ENCODE measurements at places on chromosomes 12 and 14.

GRCh38 chr14:88463318-88463717 lies 77.9 kb downstream of the SPATA7 start:
- no peaks in the 10 kb centered on the region for H3K4me1 ChIP-seq
- H3K27me3 ChIP-seq, result no peaks in the 10 kb centered on the region
- DNase-seq, result no peak
- H3K27ac ChIP-seq, result no peak overlapping the region
- no peak overlapping the region for H3K4me3 ChIP-seq

DNA sequence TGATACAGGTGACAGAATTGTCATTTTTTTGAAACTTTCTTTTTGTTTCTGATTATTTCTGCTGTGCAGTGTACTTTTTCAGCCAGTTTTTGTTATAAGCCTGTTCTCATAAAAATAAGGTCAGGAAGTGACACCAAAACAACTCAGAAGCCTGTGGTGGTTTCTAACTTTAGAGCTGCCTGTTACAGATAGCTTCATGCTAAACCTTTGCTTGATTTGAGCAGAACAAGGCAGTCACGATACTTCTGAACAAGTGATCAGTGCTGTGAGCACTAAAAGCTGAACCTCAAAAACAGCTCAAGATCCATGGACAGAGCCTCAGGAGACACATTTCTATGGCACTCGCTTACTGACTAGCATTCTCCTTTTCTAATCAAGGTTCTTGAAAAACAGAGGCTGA lies 82.0 kb downstream of the PRKCH start:
- no peaks in the 10 kb centered on the region for H3K27me3 ChIP-seq
- H3K4me1 ChIP-seq, result no peaks in the 10 kb centered on the region
- H3K27ac ChIP-seq, result no peak overlapping the region
- DNase-seq, result no peak
- H3K4me3 ChIP-seq, result no peak overlapping the region

- no peak for DNase-seq
- no peaks in the 10 kb centered on the region for H3K4me1 ChIP-seq
- H3K27me3 ChIP-seq, result no peaks in the 10 kb centered on the region
- no peaks in the 10 kb centered on the region for H3K36me3 ChIP-seq
- H3K4me3 ChIP-seq, result no peak overlapping the region
- no peak overlapping the region for H3K27ac ChIP-seq
Measured at GRCh38 chr12:6033546-6033945, 88.5 kb upstream of the ANO2 start.

- no peak for DNase-seq
- H3K36me3 ChIP-seq, result no peaks in the 10 kb centered on the region
- H3K4me1 ChIP-seq, result no peaks in the 10 kb centered on the region
- no peak overlapping the region for H3K27ac ChIP-seq
- H3K4me3 ChIP-seq, result no peak overlapping the region
Measured at GRCh38 chr12:39872425-39872824, 233.5 kb downstream of the SLC2A13 start.

- no peaks in the 10 kb centered on the region for H3K36me3 ChIP-seq
- DNase-seq, result no peak
- H3K27me3 ChIP-seq, result no peaks in the 10 kb centered on the region
- no peaks in the 10 kb centered on the region for H3K4me1 ChIP-seq
Measured at GRCh38 chr14:50932592-50933495, 11.4 kb downstream of the PYGL start.

GRCh38 chr14:105283899-105284298 lies 16.9 kb downstream of the BRF1 start:
- peaks cover 15% of the 10 kb centered on the region for H3K4me1 ChIP-seq
- peaks cover 8% of the 10 kb centered on the region for H3K36me3 ChIP-seq
- H3K27me3 ChIP-seq, result no peaks in the 10 kb centered on the region
- no peak overlapping the region for H3K4me3 ChIP-seq
- no peak for DNase-seq
- H3K27ac ChIP-seq, result no peak overlapping the region
